Panc1 (cell line): ENCODE measurements at places on chromosomes 7 and 10. TPM values are rescaled to one million over a fixed set of nuclear protein-coding genes. Genes with fewer than 3 reads are reported as not detected.
A peak's percentile ranks its signal among the peaks of the same experiment; 100 is the strongest.

Gene OR2A42
- not detected for total RNA-seq

GRCh38 chr7:153473185-153473584 lies 579.0 kb upstream of the DPP6 start:
- H3K4me3 ChIP-seq: no peak overlapping the region
- H3K36me3 ChIP-seq: no peaks in the 10 kb centered on the region
- H3K27ac ChIP-seq: no peak overlapping the region
- no peak for DNase-seq

- no peak overlapping the region for H3K27ac ChIP-seq
- H3K36me3 ChIP-seq: no peaks in the 10 kb centered on the region
- no peak overlapping the region for H3K4me3 ChIP-seq
- no peaks in the 10 kb centered on the region for H3K4me1 ChIP-seq
- no peaks in the 10 kb centered on the region for H3K27me3 ChIP-seq
Measured at GRCh38 chr10:97704341-97704740, 9.2 kb upstream of the MARVELD1 start.

DNA sequence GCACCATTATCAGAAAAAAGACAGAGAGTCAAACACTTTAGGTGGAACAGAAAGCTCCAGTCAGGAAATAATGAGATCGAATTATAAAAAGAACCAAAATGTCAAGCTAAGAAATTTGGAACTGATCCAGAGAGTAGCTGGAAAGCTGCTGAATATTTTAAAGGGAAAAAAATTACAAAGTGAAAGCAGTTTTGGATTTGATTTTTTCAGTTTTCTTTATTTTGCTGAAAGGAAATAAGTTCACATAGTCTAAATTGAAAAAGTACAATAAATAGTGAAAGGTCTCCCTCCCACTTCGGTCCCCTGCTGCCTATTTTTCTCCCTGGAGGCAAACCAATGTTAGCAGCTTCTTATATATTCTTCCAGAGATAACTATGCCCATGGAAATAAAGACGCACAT lies 11.3 kb upstream of the TOMM7 start:
- no peaks in the 10 kb centered on the region for H3K36me3 ChIP-seq
- no peaks in the 10 kb centered on the region; the same call in 1 of the 2 replicates for H3K27me3 ChIP-seq
- H3K4me3 ChIP-seq: no peak overlapping the region
- H3K27ac ChIP-seq: no peak overlapping the region

Gene NT5C3A
- total RNA-seq: 29.1 TPM

GRCh38 chr10:68826764-68827591 lies at the start of gene STOX1:
TSS of gene STOX1 (plus strand) at chr10:68827531. CDS start at chr10:68827624, 93 bp downstream.
- H3K27me3 ChIP-seq: no peaks in the 10 kb centered on the region
- H3K4me1 ChIP-seq: peaks cover 7% of the 10 kb centered on the region; the same call in 1 of the 2 replicates
- H3K27ac ChIP-seq: peak within 1 kb of the TSS; percentile 88
- DNase-seq: no peak
- H3K4me3 ChIP-seq: peak within 1 kb of the TSS; percentile 62
- H3K36me3 ChIP-seq: no peaks in the 10 kb centered on the region

DNA sequence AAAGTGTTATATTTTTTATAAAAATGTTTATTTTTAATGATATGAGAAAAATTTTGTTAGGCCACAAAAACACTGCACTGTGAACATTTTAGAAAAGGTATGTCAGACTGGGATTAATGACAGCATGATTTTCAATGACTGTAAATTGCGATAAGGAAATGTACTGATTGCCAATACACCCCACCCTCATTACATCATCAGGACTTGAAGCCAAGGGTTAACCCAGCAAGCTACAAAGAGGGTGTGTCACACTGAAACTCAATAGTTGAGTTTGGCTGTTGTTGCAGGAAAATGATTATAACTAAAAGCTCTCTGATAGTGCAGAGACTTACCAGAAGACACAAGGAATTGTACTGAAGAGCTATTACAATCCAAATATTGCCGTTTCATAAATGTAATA lies 64.8 kb upstream of the CAPZA2 start:
- peak overlapping the region; percentile 48; the same call in 1 of the 2 replicates for H3K27ac ChIP-seq
- peaks cover 21% of the 10 kb centered on the region for H3K4me1 ChIP-seq
- DNase-seq: no peak
- no peak overlapping the region for H3K4me3 ChIP-seq

Gene PDK4
- total RNA-seq: 1.4 TPM

Gene CALML5
- not detected for total RNA-seq

DNA sequence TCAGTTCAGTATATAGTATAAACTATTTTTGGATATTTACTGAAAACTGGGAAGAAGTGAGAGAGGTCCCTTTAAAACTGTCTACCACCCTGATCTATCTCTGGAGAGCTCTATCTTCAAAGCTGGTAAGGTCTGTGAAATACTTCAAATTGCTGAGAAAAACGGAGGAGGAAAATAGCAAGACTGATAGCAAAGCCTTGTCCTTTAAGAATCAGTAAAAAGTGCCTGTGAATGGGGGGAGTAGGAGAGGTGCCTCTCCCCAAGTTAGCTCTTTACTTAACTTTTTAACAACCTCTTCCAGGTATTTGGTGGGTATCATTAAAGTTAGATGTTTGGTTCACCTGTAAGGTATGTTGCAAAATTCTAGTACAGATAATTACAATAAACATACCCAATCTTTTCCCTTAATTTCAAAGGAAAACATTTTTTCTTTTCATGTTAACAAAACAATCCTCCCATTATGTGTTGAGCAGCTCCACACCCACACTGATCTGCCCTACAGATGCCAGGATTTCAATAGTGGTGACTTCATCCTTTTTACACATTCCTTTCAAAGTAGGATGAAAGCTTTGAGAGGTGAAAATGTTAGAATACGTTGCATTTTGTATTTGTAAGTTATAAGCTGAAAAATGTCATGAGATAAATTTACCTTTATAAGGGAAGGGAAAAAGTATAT lies 149.2 kb downstream of the CRPPA start:
- H3K27ac ChIP-seq: no peak overlapping the region
- H3K4me3 ChIP-seq: no peak overlapping the region
- no peaks in the 10 kb centered on the region for H3K36me3 ChIP-seq
- no peaks in the 10 kb centered on the region for H3K27me3 ChIP-seq
- H3K4me1 ChIP-seq: no peaks in the 10 kb centered on the region

DNA sequence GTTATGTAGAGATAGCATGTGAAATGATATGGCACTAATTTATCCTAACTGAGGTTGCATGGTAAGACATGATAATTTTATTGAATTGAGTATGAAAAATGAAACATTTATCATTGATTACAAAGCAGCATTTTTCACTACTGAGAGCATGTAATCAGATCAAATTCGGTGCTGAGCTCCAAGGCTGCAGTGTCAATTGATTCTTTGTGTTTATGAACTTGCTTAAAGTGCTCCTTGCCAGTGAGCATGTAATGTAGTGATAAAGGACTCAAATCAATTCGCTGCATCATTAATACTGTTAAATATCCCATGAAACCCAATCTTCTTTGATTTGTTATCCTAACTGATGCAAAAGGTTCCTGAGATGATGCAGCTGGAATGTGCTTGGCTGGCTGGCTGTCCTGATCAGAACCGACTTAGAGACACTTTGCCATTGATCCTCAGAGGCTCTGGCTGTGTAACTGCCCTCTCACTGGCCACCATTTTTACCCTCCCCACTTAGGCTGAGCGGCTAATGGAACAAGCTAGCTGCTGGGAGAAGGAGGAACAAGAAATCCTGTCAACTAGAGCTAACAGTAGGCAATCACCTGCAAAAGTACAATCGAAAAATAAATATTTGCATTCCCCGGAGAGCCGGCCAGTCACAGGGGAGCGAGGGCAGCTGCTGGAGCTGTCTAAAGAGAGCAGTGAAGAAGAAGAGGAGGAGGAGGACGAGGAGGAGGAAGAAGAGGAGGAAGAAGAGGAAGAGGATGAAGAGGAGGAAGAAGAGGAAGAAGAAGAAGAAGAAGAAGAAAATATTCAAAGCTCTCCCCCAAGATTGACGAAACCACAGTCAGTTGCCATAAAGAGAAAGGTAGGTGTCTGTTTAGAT lies 89.8 kb upstream of the SAMD8 start:
- no peaks in the 10 kb centered on the region; the same call in 1 of the 2 replicates for H3K36me3 ChIP-seq
- no peak overlapping the region for H3K4me3 ChIP-seq
- no peaks in the 10 kb centered on the region for H3K27me3 ChIP-seq
- H3K4me1 ChIP-seq: peaks cover 10% of the 10 kb centered on the region
- H3K27ac ChIP-seq: no peak overlapping the region
- no peak for DNase-seq

Gene FAM237B
- total RNA-seq: not detected

- no peak for DNase-seq
- no peaks in the 10 kb centered on the region for H3K27me3 ChIP-seq
- H3K27ac ChIP-seq: no peak overlapping the region
- H3K4me1 ChIP-seq: no peaks in the 10 kb centered on the region
- H3K36me3 ChIP-seq: no peaks in the 10 kb centered on the region
- H3K4me3 ChIP-seq: no peak overlapping the region
Measured at GRCh38 chr7:124255041-124255655, 222.3 kb upstream of the TMEM229A start.

Gene OR2A1
- not detected for total RNA-seq

DNA sequence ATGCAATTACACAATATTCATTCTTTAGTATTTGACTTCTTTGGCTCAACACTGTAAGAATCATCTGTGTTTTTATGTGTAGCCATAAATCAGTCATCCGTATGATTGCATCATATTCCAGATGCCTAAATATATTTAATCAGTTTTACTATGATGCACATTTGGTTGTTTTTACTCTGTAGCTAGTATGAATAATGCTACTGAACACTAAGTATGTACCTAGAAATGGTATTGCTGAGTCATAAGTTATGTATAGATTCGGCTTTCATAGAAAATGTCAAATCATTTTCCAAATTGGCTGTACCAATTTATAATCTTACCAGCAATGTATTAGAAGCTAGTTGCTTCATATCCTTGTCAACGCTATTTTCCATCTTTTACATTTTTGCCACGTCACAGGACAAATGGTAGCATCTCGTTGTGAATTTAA lies 197.3 kb upstream of the PLXNA4 start:
- H3K36me3 ChIP-seq: no peaks in the 10 kb centered on the region
- no peaks in the 10 kb centered on the region for H3K27me3 ChIP-seq
- H3K4me1 ChIP-seq: no peaks in the 10 kb centered on the region
- no peak for DNase-seq

DNA sequence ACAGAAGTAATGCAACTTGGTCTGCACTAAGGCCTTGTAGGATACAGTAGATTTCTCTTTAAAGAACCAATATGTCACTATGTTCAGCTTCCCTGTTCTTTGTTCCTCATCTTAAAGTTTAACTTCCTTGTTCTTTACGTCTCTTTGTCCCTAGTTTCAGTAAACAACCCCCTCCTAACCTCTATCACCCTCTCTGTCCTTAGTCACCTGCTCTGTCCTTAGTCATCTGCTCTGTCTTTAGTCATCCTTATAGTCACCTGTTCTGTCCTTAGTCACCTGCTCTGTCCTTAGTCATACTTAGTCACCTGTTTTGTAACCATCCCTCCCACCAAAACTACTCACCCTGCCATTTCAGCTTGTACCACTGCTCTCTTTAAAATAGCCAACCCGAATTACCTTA lies 144.6 kb upstream of the TMEM106B start:
- no peaks in the 10 kb centered on the region for H3K27me3 ChIP-seq
- peak; percentile 62 for DNase-seq
- H3K27ac ChIP-seq: peak overlapping the region; percentile 60; the same call in 1 of the 2 replicates
- H3K4me3 ChIP-seq: no peak overlapping the region

- DNase-seq: no peak
- H3K36me3 ChIP-seq: no peaks in the 10 kb centered on the region
- H3K27me3 ChIP-seq: 0 out of 2 replicates have a peak, but pooled peaks cover 2% of the 10 kb centered on the region
- H3K27ac ChIP-seq: no peak overlapping the region
Measured at GRCh38 chr7:38060116-38060515, 117.9 kb upstream of the STARD3NL start.

GRCh38 chr7:137774793-137775201 lies 72.0 kb downstream of the DGKI start:
- no peak overlapping the region for H3K27ac ChIP-seq
- no peaks in the 10 kb centered on the region; the same call in 1 of the 2 replicates for H3K27me3 ChIP-seq
- H3K4me3 ChIP-seq: no peak overlapping the region
- H3K4me1 ChIP-seq: no peaks in the 10 kb centered on the region

DNA sequence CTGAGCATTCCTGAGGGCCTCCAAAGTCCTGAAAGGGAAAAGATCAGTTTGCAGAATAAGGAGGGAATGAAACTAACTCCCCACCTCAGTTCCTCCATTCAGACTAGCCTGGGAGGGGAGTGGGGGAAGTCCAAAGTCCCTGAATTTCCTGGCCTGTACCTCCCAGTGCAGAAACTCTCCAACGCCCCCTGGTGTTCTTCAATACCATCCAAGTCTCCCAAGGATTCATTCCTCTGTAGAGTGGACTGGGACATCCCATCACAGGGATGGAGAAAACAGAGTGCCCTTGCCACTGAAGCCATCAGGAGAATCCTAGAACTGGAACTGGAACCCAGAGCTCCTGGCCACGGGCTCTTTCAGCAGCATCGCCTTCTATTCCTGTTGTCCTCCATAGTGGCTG lies 1.6 kb upstream of the COL13A1 start:
- peaks cover 7% of the 10 kb centered on the region for H3K27me3 ChIP-seq
- H3K4me1 ChIP-seq: peaks cover 9% of the 10 kb centered on the region
- H3K27ac ChIP-seq: no peak overlapping the region
- peaks cover 3% of the 10 kb centered on the region; the same call in 1 of the 2 replicates for H3K36me3 ChIP-seq

GRCh38 chr7:90190995-90191394 lies 20.5 kb upstream of the STEAP2 start:
- no peaks in the 10 kb centered on the region for H3K27me3 ChIP-seq
- no peaks in the 10 kb centered on the region for H3K36me3 ChIP-seq
- no peaks in the 10 kb centered on the region for H3K4me1 ChIP-seq
- no peak overlapping the region for H3K27ac ChIP-seq
- no peak for DNase-seq

Gene ZNF800
- total RNA-seq: 26.0 TPM

GRCh38 chr7:93006480-93007095 lies 111.2 kb downstream of the SAMD9 start:
- H3K4me3 ChIP-seq: no peak overlapping the region
- H3K27ac ChIP-seq: no peak overlapping the region
- no peaks in the 10 kb centered on the region for H3K36me3 ChIP-seq

Gene CYTH3
- 35.5 TPM for total RNA-seq

DNA sequence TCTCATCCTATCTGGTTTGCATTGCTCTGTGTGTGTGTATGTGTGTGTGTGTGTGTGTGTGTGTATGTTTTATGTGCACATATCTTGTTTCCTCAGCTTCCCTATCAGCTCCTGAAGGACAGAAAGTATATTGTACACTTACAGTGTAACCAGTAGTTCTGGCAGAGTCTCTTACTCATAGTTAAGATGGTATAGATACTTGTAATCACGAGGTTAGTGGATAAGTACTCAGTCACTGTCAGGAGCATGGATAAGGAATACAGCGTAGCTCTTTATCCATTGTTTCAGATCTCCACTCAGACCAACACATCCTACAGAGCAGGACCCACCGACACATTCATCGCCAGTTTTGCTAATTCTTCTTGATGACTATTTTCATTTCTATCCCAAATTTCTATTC lies 275.0 kb downstream of the TSPAN12 start:
- no peaks in the 10 kb centered on the region for H3K4me1 ChIP-seq
- no peaks in the 10 kb centered on the region for H3K27me3 ChIP-seq
- no peak overlapping the region for H3K4me3 ChIP-seq

DNA sequence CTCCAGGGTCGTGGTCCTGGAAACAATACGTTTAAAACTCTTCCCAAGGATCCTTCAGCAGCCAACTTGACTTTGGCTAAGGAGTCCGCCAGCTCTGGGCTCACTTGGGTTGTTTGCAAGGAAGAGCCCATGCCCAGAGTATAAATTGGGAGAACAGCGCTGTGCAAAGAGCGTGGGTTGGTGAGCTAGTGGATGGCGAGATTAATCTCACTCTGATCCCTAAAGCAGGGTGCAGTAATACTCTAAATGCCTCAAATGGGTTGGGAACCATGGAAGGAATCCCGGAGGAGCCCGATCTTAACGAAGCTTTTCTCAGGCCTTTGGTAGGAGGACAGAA lies 495 bp upstream of the SDHAF3 start:
- peaks cover 10% of the 10 kb centered on the region for H3K4me1 ChIP-seq
- no peaks in the 10 kb centered on the region for H3K27me3 ChIP-seq
- H3K4me3 ChIP-seq: peak overlapping the region; percentile 96
- peaks cover 2% of the 10 kb centered on the region; the same call in 1 of the 2 replicates for H3K36me3 ChIP-seq
